Hepatocyte (in vitro differentiated cells): ENCODE measurements at places on chromosomes 1 and 21. TPM values are rescaled to one million over a fixed set of nuclear protein-coding genes. Genes with fewer than 3 reads are reported as not detected.

FAM72D gene
- total RNA-seq: 0.24 and 0.40 TPM in 2 replicates

PGLYRP3 gene
- not detected in 2 replicates for total RNA-seq

NLRP3 gene
- total RNA-seq: 0.13 and 0.20 TPM in 2 replicates

TSPEAR gene
- 0.16 TPM in 1 of 2 replicates, not detected in the other for total RNA-seq

GPR3 gene
- total RNA-seq: 0.32 and 0.47 TPM in 2 replicates

NCMAP gene
- 6.3 and 8.1 TPM in 2 replicates for total RNA-seq

MFSD2A gene
- 2.7 and 4.8 TPM in 2 replicates for total RNA-seq

OR2L13 gene
- not detected in 2 replicates for total RNA-seq
